ENCODE measurements at places on chromosomes 1 and 21.

- DNase-seq, result no peak
- no peak overlapping the region for H3K4me3 ChIP-seq
- H3K27me3 ChIP-seq, result no peaks in the 10 kb centered on the region
- H3K27ac ChIP-seq, result no peak overlapping the region
These were observed 118.1 kb downstream of the EPHB2 start for GRCh38 chr1:22828484-22829308.

- H3K36me3 ChIP-seq, result peaks cover 4% of the 10 kb centered on the region
- DNase-seq, result no peak
- no peak overlapping the region for H3K4me3 ChIP-seq
- H3K27ac ChIP-seq, result no peak overlapping the region
- H3K4me1 ChIP-seq, result no peaks in the 10 kb centered on the region
These were observed 32.0 kb upstream of the RCAN3 start for GRCh38 chr1:24470592-24470991.

DNA sequence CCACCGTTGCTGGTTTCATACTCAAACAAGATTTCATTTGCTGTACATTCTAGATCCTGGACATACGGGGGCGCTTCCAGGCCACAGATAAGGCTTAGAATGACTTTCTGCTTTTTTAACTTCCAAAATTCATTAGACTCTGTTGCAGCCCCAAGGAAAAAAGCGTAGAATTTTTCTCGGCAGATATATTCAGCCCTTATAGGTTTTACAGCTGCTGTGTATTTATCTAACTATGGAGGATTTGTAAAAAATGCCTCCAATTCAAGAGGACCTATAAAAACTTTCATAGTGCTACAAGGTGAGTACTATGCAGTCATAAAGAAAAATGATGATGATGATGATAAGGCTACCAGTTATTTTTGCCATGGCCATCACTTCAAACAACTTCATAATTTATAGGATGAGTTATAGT is 51.6 kb downstream of the SLC30A10 start:
- peak; percentile 64 for DNase-seq
- no peaks in the 10 kb centered on the region for H3K4me1 ChIP-seq
- peaks cover 85% of the 10 kb centered on the region for H3K27me3 ChIP-seq
- no peak overlapping the region for H3K4me3 ChIP-seq

GRCh38 chr1:40301541-40302299 is 15.4 kb downstream of the COL9A2 start:
- peaks cover 7% of the 10 kb centered on the region for H3K4me1 ChIP-seq
- H3K36me3 ChIP-seq, result no peaks in the 10 kb centered on the region
- H3K27me3 ChIP-seq, result no peaks in the 10 kb centered on the region

DNA sequence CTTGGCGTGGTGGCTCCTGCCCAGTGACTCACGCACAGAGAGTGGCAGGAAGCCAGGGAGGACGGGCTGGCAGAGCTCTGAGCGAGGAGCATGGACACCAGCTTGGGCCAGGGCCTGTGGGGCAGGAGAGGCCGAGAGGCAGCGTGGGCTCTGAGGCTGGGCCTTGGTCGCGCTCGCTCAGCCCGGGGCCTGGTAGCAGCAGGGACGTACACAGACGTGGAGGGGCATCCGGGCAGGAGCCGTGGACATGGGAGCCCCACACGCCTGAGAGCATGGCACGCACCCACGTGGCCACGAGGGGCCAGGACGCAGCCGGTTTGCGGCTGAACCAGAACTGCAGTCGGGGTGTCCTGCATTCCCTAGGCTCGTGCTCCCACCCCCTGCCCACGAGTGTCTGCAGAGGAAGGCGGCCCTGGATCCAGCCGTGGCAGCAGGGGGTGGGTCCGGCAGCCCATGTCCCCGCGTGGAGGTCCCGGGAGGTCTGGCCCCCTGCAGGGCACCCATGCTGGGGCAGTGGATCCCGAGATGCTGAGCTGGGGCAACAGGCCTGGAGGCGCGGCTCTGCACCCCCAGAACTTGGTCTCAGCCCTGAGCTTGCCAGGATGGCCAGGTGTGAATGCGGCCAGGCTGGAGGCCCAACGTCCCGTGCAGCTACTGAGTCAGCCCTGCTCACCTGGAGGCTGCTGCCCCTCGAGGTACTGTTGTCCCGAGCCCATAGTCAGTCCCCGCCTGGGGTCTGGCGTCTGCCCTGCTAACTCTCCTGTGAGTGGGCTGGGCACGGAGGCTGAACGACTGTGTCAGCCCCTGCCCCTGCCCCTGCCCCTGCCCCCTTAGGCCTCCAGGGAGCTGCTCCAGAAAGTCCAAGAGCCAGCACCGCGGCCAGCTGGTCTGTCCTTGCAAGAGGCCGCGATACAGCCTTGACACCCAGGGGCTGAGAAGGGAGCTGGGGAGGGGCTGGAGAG is 61.6 kb downstream of the SLX9 start:
- no peaks in the 10 kb centered on the region for H3K27me3 ChIP-seq
- peaks cover 21% of the 10 kb centered on the region for H3K4me1 ChIP-seq
- H3K27ac ChIP-seq, result no peak overlapping the region
- no peak overlapping the region for H3K4me3 ChIP-seq
- H3K36me3 ChIP-seq, result no peaks in the 10 kb centered on the region
- peak; percentile 94 for DNase-seq

DNA sequence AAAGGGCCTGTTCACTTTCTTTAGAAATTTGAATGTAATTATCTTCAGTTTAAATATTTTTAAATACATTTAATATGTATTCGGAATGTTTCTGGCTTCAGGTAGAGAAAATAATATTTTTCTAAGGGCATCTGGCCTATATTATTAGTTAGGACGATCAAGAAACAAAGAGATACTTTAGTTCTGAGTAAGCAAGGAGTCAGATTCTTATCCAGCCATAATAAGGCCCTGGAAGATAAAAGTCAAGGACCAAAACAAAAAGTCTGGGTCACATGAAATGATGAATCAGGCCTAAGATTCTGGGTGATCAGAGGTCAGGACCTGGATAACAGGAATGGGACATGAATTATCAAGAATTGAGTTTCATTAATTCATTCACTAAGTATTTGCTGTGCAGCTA is 6.3 kb downstream of the PHC2 start:
- H3K4me3 ChIP-seq, result no peak overlapping the region
- peaks cover 88% of the 10 kb centered on the region for H3K4me1 ChIP-seq
- H3K27ac ChIP-seq, result peak overlapping the region; percentile 93
- no peak for DNase-seq

DNA sequence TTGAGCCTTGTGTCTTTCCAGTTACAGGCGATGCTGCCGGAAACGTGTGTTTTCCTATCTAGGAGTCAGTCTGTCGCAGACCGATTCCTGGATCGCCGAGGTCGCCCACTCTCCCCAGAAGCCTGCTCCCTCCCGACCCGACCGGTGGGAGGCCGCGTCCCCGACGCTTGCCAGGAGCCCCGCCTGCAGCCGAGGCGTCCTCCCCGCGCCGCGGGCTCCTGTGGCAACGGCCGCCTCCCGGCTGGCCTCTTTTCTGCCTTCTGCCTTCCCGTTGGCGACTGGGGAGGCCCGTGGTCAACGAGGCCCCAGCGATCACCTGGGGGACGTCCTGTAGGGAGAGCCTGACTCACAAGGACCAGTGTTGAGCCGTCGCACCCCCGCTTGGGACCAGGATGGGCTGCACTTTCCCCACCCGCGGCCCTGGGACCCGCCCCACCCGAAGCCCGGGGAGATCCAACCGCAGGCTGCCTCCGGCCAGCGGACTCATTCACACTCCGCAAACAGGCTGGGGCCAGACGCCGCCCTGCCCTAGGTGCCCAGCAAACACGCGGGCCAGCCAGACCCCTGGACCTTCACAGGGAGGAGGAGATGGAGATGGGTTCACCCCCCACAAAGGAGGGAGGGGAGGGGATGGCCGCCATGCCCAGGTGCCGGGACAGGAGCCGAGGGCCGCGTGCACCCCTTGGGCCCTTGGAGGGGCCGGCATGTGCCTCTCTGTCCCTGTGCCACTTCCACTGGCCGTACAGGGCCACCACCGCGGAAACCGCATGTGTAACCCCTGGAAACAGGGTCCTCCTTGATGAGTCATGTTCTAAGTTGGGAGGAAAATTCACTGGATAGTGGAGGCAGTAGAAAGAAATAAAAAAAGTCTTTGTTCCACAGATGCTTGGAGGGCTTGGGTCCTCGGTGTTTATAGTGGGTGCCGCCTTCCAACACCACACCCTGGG is 7.2 kb upstream of the COL6A1 start:
- no peaks in the 10 kb centered on the region for H3K36me3 ChIP-seq
- peak; percentile 74 for DNase-seq
- peak overlapping the region; percentile 93 for H3K27ac ChIP-seq
- H3K4me1 ChIP-seq, result peaks cover 41% of the 10 kb centered on the region
- H3K27me3 ChIP-seq, result no peaks in the 10 kb centered on the region

DNA sequence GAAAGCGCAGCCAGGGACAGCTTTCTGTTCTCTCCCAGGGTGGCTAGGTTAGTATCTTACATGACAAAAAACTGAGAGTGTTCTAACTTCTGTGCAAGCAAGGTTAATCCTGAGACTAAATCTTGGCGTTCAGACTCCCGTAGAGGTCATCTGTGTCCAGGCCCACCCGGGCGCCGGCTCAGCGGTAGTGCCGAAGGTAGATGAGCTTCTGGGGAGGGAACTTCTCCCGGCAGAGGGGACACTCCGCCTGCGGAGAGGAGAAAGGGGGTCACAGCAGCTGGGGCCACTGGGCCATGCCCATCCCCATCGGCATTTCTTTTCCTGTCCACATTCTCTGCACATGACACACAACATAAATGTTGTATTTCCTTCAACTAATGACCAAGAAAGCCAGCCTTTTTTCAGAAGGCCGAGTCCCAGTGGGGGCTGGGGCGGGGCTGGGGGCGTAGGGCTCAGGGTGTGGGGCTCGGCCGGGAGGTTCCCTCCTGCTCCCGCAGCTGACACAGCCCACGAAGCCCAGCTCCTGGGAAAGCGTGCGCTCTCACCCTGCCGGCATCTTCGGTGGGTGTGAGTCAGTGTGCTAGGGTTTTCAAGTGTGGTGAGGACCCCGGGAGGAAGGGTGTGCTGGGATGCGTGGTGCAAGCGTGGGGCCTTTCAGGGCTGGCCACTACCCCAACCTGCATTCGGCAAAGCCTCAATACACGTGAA is 6.6 kb downstream of the PEX10 start:
- H3K4me1 ChIP-seq, result no peaks in the 10 kb centered on the region
- H3K27ac ChIP-seq, result no peak overlapping the region
- no peak for DNase-seq

DNA sequence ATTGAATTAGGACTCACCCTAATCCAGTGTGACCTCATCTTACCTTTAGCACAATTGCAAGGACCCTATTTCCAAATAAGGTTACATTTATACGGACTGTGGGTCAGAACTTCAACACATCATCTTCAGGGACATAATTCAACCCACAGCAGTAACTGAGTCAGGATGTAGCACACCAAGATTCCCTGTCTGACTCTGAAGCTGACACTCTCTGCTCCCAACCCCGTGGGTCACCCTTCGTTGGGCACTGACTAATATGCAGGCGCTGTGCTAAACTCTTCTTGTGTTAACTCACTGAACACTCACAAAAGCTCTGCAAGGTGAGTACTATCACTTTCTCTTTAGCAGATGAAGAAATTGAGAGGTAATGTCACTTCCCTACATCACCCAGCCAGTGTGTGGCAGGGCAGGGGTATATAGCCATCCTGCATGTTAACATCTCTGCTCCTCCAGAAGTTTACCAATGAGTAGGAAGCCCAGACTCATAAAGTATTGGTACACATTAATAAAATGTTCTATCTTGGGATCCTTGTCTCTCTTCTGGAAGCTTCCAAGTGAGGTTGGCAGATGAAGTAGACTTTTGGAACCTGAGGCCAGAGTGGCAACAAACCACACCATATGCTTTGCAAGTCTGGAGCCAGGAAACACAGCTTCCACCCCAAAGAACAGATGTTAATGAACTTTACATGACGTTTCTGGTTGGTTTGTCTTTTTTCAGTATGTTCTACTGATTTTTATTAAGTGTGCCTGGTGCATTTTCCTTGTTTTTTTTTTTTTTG is 139.2 kb upstream of the KLHDC7A start:
- DNase-seq, result no peak
- no peaks in the 10 kb centered on the region for H3K36me3 ChIP-seq
- no peaks in the 10 kb centered on the region for H3K4me1 ChIP-seq

DNA sequence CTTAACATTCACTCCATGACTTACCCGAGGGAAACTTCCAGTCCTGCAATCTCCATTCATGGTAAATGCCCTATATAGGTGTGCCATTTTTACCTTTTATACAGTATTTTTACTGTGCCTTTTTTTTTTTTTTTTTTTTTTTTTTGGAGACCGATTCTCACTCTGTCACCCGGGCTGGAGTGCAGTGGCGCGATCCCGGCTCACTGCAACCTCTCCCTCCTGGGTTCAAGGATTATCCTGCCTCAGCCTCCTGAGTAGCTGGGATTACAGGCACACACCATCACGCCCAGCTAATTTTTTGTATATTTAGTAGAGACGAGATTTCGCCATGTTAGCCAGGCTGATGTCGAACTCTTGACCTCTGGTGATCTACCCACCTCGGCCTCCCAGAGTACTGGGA is 124.4 kb upstream of the PLPPR4 start:
- H3K4me3 ChIP-seq, result no peak overlapping the region
- no peak overlapping the region for H3K27ac ChIP-seq
- H3K4me1 ChIP-seq, result no peaks in the 10 kb centered on the region

- H3K4me3 ChIP-seq, result no peak overlapping the region
- no peaks in the 10 kb centered on the region for H3K27me3 ChIP-seq
- H3K4me1 ChIP-seq, result no peaks in the 10 kb centered on the region
- H3K36me3 ChIP-seq, result peaks cover 8% of the 10 kb centered on the region
- no peak for DNase-seq
These were observed 11.5 kb downstream of the YBEY start for GRCh38 chr21:46297338-46298271.

- H3K36me3 ChIP-seq, result no peaks in the 10 kb centered on the region
- H3K4me1 ChIP-seq, result no peaks in the 10 kb centered on the region
- no peak overlapping the region for H3K27ac ChIP-seq
- no peak overlapping the region for H3K4me3 ChIP-seq
- DNase-seq, result no peak
These were observed 28.2 kb upstream of the DOCK7 start for GRCh38 chr1:62716397-62716796.

- no peak overlapping the region for H3K27ac ChIP-seq
- DNase-seq, result peak; percentile 15
- no peaks in the 10 kb centered on the region for H3K4me1 ChIP-seq
- H3K4me3 ChIP-seq, result no peak overlapping the region
- H3K27me3 ChIP-seq, result no peaks in the 10 kb centered on the region
These were observed 55.1 kb upstream of the GJA5 start for GRCh38 chr1:147815503-147815902.

DNA sequence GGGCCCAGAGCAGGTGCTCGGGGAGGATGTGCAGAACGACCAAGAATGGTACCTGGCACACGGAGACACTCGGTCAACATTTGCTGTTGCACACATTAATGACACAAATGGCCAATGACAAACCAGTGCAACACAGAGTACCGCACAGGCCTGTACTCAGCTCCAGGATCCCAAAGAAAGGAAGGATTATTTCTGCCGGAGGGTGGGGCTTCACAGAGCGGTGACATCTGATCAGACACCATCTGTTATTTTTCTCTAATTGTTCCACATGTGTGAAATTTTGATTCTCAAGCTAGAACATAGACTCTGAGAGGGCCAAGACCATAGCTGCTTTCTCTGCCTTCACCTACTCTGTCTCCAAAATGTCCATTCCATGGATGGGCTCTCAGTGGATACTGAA is 100.4 kb downstream of the MRPL37 start:
- DNase-seq, result no peak
- no peaks in the 10 kb centered on the region for H3K27me3 ChIP-seq
- H3K4me3 ChIP-seq, result no peak overlapping the region
- H3K27ac ChIP-seq, result no peak overlapping the region

GRCh38 chr21:38861056-38861455 is 55.3 kb downstream of the ETS2 start:
- no peaks in the 10 kb centered on the region for H3K27me3 ChIP-seq
- H3K27ac ChIP-seq, result no peak overlapping the region
- H3K36me3 ChIP-seq, result no peaks in the 10 kb centered on the region

Data from PC-3 (cell line).